ENCODE measurements at places on chromosomes 6 and 20.
A peak's percentile ranks its signal among the peaks of the same experiment; 100 is the strongest.

- DNase-seq = peak; percentile 32
These were observed 51.6 kb upstream of the BMP6 start for GRCh38 chr6:7674291-7674690.

- DNase-seq = peak; percentile 13
These were observed 76.4 kb downstream of the KIZ start for GRCh38 chr20:21202259-21202658.

DNA sequence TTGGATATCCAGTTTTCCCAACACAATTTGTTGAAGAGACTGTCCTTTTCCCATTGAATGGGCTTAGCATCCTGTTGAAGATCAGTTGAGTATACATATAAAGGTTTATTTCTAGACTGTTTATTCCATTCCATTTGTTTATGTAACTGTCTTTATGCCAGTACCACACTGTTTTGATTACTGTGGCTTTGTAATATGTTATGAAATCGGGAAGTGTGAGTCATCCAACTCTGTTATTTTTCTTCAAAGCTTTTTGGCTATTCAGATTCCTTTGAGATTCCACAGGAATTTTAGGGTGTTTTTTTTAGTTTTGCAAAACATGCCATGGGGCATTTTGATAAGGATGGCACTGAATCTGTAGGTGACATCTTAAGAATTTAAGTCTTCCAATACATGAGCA, 188.3 kb downstream of the BMP7 start:
- DNase-seq = no peak

- no peak for DNase-seq
These were observed 68.2 kb downstream of the TRMT6 start for GRCh38 chr20:5882166-5882565.

DNA sequence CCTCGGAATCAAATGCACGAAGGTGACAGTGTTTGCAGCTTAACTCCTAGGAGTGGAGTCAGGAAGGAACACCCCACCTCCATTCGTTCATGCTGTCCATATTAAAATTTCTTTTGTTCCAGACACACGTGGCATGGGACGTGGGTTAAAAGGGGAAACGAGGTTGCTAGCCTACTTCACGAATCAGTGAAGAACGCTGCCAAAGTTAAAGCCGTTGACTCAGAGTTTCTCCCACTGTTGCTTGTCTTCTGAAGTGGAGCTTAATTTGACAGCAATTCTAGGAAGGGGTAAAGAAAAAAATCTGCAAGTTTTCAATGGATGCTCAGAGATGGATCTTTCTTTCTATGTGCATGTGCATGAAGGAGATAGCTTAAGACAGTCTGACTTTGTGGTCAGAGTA, 499.1 kb downstream of the CD83 start:
- no peak for DNase-seq

DNA sequence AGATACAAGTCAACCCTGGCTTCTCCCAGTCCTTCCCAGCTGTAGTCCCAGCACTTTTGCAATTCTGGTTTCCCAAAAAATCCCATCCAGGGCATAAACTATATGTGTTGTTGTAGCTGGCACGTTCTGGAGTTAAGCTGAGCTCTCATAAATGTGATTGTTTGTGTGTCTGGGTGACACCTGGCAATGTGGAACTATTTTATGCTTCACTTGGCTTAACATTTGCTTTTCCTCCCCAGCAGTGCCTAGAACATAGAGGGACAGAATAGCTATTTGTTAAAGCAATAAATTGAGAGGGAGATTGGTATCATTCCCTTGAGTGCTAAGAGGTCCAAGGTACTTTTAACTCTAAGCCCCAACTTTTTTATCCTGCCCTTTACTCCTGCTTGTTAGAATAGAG, 575.9 kb upstream of the NOX3 start:
- DNase-seq = no peak

- DNase-seq = peak; percentile 86
These were observed 3.4 kb upstream of the SYS1 start for GRCh38 chr20:45359406-45360148.

DNA sequence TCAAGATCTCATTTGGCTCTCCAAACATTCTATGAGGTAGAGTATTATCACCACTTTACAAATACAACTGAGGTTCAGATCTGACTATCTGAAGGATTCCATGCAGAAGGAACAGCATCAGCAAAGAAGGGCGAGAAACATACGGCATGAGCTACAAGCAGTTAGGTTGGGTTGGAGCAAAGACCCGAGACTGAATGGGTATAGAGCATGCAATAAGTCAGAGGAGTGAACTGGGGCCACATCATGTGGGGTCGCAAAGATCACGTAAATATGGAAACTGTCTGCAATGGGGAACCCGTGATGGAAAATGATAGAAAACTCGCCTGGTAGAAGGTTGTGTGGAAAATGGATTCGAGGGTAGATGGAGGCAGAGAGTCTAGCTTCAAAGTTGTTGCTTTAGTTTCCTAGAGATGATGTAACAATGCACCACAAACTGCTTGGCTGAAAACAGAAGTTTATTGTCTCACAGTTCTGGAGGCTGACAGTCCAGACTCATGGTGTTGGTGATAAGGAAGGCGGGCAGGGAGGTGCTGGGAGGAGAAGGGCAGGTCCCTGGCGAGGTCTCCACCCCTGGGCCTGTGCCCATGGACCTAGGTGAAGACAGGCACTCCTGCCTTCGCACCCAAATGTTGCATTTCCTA, 44.3 kb upstream of the BCLAF1 start:
- no peak for DNase-seq

DNA sequence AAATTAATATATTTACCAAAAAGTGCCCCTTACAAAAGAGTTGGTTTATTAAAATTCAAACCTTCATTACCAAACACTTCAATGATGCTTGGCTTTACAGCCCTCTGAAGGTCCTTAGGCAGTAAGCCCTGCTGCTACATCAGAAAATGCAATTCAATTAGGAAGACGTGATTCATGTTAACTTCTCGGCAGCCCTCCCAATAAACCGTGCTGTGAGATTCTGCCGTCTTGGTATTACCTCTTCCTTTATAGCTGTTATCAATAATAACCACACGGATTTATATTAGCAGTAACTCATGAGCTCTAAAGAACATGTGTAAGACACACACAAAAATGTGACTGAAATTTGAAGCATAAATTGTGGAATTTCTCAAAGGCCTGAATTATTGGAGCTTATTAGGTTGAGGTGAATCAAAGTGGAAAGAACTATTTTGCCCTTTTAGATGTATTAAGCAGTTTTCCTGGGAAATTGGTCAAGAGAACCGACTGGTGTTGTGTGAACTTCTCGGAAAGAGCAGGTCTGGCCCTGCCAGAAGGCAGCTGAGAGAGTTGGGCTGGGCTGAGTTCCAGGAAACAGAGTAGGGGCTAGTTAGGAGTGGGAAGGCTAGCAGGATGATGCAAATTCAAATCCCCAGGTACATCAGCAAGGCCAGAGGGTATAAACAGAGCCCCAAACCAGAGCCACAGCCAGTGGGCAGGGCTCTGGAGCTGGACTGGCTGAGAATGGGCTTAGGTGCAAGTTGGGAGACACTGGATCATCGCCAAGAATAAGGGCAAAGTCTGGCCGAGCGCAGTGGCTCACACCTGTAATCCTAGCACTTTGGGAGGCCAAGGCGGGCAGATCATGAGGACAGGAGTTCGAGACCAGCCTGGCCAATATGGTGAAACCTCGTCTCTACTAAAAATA, 33.1 kb downstream of the FGD2 start:
- peak; percentile 93 for DNase-seq

- DNase-seq = no peak
These were observed 119.6 kb upstream of the RIMS1 start for GRCh38 chr6:71766796-71767195.

- DNase-seq = no peak
These were observed 38.0 kb downstream of the EZR start for GRCh38 chr6:158780988-158781691.

GRCh38 chr6:15912505-15913400, 216.1 kb upstream of the MYLIP start:
- DNase-seq = no peak

DNA sequence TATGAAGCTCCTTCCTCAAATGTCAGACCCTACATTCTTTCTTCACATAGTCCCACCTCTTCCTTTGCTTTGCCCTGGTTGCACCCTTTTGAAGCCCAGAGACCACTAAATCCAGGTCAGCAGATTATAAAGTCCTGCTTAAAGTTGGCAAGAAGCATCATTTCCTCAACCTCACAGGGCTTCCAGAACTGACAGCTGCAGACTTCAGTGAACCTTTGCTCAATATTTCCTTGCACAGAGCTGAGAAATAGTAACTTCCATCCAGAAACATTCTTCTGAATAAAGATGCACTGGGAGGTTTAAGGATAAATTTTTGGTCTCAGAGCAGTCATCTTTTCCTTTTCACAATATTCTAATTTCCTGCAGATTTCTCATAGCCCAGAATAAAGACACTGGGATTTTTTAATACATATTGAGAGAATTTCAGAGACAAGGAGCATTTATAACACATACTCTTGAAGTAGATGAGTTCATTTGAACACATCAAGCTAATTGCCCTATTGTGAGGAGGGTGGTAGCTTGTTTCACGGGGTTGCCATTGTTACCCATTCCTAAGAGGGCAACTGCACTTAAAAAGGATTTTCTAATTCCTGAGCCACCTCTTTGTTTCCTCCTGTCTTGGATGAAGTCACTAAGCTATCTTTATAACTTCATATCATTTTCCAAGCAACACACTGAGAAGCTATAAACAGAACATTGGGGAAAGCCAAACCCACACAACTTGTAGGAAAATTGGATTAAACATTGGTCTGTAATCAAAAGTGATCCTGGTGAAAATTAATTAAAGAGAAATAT, 150.2 kb upstream of the PLN start:
- DNase-seq = no peak

- peak; percentile 66 for DNase-seq
These were observed 54.0 kb downstream of the TMEM242 start for GRCh38 chr6:157269261-157269794.

DNA sequence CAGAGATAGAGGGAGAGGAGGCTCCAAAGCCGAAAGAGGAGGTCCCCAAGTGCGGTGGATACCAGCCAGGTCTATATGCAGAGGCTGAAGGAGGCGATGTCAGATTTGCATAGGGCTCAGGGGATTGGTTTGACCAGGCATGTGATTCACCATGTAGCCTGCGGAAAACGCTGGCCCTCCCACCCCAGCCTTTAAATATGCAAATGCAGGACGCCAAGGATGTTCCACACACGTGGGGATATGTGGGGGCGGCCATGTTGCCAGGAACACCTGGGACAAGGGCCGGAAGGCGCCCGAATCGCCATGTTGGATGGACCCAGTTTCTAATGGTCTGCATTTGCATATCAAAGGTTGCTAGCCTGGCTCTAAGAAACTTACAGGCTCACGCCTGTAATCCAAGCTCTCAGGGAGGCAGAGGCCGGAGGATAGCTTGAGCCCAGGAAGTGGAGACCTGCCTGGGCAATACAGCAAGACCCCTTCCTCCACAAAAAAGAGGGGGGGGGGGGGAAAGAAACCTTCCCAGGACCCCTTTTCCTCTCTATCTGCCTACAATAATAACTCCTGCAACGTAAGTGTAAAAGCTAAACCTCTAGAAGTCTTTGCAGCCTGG, 110.5 kb downstream of the TULP4 start:
- DNase-seq = no peak

DNA sequence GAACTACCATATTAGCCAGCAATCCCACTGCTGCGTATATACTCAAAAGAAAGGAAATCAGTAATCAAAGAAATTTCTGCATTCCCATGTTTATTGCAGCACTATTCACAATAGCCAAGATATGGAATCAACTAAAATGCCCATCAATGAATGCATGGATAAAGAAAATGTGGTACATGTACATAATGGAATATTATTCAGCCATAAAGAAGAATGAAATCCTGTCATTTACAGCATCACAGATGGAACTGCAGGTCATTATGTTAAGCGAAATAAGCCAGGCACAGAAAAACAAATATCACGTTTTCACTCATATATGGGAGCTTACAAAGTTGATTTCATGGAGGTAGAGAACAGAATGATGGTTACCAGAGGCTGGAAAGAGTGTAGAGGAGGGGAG, 65.1 kb downstream of the ALDH8A1 start:
- DNase-seq = no peak
